ENCODE measurements at places on chromosomes 12 and 14.

- no peak for DNase-seq
Measured at GRCh38 chr12:120257041-120257821, 8.3 kb downstream of the PXN start.

- DNase-seq = no peak
Measured at GRCh38 chr12:3145033-3145432, 67.9 kb downstream of the TSPAN9 start.

- no peak for DNase-seq
Measured at GRCh38 chr12:29980304-29980703, 196.6 kb upstream of the TMTC1 start.

DNA sequence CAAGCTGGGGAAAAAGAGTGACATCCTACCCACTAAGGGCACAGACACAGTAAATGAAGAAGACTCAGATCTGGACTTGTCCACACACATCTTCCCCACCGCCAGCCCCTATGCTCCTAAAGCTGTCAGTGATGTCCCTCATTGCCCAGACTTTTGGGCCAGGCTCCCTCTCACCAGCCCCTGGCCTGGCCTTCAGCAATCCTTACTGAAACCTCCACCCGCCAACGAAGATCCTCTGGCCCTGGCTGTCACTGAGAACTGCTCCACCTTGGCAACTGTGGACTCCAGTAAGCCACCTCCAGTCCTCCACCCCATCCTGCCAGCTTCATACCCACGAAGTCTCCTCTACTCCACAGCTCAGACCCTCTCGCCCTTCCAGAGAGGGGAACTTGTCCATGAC is 23.3 kb downstream of the FIGNL2 start:
- no peak for DNase-seq

DNA sequence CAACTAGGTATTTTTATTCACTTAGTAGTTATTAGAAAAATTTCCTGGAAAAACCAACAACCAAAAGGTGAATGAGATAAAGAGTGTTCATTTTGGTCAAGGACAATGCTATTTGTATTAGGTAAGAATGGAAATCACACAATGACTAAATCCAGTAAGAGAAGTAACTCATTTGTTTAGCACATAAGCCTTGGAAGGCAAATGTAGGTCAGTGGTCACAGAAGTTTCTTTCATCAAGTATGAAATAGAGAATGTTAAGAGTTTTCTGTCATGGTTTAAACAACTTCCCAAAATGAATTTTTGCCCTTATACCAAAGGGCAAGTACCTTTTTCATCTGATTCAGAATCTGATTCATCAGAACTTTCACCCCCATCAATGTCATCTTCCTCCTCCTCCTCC is 101.7 kb downstream of the KIF21A start:
- no peak for DNase-seq

DNA sequence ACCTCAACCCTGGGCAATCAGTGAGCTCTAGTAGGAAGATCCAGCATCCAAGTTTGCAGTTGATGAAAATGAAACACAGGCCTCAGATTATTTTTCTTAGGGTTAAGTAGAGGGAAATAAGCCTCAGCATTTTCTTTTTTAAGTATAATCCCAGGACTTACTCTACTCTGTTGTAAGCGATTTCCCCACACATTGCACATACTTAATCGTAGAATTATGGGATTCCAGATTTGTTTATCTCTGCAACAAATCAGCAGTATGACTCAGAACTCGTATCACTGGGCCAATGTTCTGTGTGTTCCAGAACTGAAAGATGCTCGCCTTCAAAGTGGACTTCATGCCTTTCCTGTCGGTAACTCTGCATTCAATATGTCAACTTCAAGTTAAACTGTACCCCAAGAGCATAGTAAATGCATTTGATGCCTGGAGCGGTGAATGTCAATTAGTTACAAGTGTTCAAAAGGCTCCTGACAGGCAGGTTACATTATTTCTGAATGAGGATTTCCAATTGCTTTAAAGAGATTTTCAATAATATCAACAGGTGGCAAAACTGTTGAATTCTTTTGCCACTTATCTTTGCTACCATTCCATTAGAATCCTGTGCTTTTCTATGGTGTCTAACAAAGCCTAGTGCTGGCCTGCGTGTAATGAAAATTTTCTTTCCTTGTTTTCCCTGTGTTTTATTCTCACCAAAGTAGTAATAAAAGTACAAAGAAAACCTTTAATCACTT is 323.8 kb upstream of the SYT1 start:
- DNase-seq = no peak

GRCh38 chr14:76088771-76089571 is 62.8 kb upstream of the GPATCH2L start:
- no peak for DNase-seq

- no peak for DNase-seq
Measured at GRCh38 chr14:102711207-102711606, 66.0 kb upstream of the TRAF3 start.

- DNase-seq = no peak
Measured at GRCh38 chr12:133010657-133011297, 24.6 kb downstream of the ZNF26 start.

DNA sequence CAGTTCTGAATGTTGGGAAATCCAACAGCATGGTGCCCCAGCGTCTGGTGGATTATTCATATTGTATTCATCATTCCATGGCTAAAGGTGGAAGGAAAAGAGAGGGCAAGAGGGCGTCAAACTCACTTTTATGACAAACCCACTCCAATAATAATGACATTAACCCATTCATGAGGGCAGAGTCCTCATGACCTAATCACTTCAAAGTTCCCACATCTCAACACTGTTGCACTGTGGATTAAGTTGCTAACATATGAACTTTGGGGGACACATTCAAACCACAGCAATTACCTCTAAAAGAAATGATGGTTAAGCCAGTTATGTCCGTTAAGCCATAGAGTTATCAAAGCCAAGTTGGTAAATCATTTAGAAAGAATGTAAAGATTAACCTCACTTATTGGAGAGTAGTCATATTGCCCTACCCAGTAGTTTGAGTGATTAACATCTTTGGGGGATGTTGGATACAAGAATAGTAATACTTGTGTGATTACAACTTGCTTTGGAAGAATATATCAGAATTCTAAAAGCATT is 212.4 kb upstream of the FLRT2 start:
- DNase-seq = no peak

GRCh38 chr12:1799051-1799881 is 21.1 kb upstream of the LRTM2 start:
- DNase-seq = no peak

DNA sequence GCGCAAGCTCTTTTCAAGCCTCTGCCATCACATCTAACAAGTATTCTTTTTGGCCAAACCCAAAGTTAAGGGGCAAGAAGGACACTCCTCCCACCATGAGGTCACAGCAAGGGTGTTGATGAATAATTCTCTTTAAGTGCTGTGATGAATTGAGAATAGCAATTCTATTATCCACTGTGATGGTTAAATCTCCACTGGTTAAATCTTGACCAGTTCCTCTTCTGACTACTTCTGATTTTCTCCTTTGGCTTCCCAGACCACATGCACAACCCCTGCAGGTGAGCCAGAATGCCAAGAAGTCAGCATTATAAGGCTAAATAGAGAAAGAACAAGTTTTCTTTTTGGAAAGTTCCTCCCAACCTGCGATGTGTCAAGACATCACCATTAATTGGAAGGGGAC is 90.6 kb upstream of the BCL2L14 start:
- DNase-seq = no peak

GRCh38 chr14:62896932-62897456 is 148.3 kb downstream of the KCNH5 start:
- no peak for DNase-seq

DNA sequence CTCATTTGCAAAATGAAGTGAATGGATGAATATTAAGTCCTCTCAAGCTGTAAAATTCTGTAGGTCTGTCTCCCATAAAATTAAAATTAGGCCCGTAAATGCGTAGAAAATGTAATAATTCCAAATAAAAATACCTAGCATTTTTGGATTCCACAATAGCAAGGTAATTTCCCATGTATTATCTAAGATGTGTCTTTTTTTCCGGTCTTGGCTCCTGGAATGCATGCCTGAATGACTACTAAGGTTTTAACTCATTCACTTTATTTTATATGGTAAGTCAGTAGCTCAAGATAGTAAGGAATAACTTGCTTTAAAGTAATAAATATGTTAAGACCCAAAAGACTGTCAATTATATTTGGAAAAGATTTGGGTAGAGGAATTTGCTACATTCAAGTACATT is 11.1 kb downstream of the TXNRD1 start:
- no peak for DNase-seq

GRCh38 chr12:55703901-55704761 is 3.6 kb downstream of the ITGA7 start:
- DNase-seq = no peak

DNA sequence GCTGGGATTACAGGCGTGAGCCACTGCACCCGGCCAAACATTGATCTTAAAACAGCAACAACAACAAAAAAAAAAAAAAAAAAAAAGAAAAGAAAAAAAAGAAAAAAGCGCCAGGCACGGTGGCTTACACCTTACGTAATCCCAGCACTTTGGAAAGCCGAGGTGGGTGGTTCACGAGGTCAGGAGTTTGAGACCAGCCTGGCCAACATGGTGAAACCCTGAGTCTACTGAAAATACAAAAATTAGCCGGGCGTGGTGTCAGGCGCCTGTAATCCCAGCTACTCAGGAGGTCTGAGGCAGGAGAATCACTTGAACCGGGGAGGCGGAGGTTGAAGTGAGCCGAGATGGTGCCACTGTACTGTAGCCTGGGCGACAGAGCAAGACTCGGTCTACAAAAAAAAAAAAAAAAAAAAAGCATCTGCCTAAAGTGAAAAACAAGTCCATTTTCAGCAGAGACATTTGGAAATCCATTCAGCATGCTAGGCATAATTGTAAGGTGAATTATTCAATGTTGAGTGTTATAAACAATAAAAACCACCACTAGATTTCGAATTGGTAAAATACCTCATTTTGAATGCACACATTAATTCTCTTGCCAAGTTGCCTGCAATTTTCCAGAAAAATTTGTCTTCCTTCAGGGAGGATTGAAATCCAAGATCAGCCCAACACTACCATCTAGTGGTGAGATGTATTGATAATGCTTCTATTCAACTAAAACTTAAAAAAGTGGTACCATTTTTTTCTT is 8.0 kb upstream of the CERS5 start:
- no peak for DNase-seq

DNA sequence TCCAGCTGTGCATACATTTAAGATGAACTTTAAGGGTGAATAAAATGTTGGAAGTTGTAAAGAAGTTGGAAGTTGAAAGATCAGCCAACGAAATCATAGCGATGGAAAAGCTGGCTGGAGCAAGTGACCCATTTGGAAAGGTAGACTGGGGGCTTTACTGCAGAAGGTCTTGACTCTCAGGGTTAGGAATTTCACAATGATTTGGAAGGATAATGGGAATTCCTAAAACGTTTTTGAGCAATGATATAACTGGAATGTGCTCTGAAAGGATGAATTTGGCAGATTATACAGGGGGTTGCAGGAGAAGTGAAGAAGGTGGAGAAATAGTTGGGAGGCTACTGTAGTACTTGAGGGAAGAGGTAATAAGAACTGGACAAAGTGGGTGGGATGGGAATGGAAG is 27.4 kb downstream of the EMP1 start:
- no peak for DNase-seq

- DNase-seq = no peak
Measured at GRCh38 chr12:56688846-56689109, 694 bp upstream of the PTGES3 start.

DNA sequence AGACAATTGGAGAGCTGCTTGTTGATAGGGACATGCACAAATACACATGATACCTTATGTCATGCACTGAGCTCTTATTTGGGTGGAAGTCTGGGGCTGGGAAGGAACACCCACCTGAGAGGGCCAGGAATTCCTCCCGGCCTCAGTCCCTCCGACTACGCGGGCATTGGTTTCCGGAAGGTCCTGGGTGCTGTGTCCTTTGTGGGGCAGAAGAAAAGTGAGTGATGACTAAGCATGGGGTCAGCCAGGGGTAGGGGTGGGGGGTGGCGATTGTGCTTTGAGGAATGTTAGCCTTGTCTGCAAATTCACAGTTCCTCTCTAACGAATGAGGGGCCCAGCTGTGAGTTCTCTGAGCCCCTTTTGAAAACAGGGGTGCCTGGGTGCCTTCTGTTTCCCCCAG is 798 bp downstream of the CELA1 start:
- DNase-seq = no peak

GRCh38 chr14:99889268-99889667 is 96.1 kb downstream of the EML1 start:
- DNase-seq = no peak

DNA sequence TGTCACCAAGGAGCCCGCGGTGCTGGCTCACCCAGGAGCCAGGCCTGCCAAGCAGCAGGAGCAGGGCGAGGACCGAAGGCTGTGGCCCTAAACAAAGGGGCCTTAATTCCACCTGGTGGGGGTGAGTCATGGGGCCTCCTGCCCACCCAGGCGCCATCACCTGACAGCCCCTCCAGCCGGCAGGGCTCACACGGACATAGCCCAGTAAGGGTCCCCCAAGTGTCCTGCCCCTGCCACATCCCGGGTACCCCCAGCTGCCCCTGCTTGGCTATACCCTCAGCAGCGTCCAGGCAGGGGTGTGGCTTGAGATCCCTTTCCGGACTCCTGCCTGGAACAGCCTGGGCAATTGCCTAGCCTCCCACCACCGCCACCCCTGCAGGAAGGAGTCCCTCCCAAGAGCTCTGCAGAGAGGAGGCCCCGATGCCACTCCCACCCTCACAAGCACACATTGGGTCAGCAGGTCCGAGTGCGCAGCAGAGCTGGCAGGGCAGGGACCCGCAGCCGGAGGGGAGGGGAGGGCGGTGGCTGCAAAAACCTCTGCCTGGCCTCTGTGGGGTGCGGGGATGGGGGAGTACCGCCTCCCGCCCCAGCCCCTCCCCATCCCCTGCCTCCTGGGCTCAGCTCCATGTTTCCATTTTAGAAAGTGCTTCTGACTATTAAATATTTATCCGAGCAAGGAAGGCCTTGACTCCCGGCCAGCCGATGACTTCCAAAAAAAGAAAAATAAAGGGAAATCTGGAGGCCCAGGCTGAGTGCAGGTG is 4.6 kb downstream of the AHNAK2 start:
- DNase-seq = no peak

DNA sequence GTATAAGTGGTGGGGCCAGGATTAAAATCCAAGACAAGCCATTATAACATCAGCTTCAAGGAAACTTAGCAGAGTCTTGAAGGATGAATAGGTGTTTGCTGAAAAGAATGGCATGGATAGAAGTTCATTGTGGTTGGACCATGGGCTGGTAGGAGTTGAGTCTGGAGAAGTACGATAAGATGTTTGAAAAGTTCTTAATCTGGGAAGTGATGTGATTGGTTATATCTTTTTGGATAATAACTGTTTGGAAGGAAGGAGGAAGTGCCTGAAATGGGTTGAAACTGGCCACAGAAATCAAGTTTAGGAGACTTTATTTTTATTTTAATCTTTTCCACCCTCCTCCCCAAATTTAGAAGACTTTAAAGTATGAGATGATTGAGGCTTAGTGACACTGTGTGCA is 4.9 kb downstream of the DENR start:
- DNase-seq = no peak

DNA sequence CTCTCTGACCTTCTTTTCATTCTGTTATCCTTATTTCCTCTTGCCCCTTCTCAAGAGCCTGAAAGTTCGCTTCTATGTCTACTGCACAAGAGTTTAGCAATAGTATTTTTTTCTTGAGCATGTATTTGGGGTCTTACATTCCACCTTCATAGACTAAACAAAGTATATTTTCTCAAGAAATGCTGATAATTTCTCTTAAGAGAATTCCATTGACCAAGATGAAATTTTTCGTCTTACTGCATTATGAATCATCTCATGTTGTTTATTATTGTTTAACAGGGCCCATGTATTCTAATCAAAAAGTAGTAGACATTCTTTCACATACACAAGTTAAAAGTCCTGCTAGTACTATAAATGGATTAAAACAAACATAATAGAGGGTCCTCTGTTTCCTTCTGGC is 219.3 kb downstream of the C12orf50 start:
- no peak for DNase-seq
